ENCODE measurements at places on chromosomes 4 and X. TPM values are rescaled to one million over a fixed set of nuclear protein-coding genes. Genes with fewer than 3 reads are reported as not detected.

The SYTL4 gene
- total RNA-seq, result 3.5 TPM

DNA sequence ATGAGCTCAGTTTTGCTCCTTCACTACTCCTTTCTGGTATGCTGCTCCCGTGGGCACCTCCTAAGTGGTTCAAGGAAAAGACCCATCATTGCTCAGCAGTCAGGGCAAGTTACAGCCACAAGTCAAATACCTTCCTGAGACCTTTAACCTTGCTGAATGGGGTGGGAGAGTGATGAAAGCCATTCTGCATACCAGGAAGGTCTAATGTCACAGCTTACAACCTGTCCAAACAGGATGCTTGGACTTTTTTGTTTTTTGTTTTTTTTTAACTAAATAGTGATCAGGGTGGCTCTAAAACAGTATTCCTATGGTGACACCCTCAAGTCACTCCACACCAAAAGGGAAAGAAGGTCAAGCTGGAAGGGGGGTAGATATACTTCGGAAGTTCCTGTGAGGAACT is 93.1 kb downstream of the GPC3 start:
- no peak for DNase-seq

DNA sequence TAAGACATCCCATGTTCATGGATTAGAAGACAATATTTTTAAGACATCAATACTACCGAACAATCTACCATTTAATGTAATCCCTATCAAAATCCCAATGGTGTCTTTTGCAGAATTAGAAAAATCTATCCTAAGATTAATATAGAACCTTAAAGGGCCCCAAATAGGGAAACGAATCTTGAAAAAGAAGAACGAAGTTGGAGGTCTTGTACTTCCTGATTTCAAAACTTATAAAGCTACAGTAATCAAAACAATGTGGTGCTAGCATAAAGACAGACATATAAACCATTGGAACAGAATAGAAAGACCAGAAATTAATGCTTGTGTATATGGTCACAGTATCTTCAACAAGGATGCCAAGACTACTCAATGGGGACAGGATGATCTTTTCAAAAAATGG is 42.0 kb downstream of the CENPE start:
- DNase-seq, result no peak

- no peak for DNase-seq
These were observed 8.4 kb downstream of the ADH4 start for GRCh38 chr4:99135541-99136162.

DNA sequence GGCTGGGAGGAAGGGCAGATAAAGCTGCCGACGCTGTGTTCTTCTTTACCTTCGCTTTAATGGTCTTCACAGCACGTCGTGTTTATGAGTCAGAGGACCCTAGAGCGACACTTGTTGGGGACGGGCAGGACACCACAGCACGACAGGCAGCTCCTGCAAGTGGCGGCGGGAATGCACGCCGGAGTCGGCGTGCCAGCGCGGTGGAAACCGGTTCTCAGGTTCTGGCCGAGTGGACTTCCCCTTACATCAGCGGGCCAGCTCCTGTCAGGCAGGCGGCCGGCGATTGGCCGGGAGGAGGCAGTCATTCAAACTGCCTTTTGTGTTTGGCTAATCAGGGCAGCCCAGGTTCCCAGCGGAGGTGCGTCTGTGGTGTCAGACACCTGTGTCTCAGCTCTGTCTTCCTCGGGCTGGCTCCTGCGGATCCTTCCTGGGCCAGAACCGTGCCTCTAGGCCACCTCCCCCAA is 150.9 kb downstream of the SHROOM3 start:
- DNase-seq, result peak; percentile 88

DNA sequence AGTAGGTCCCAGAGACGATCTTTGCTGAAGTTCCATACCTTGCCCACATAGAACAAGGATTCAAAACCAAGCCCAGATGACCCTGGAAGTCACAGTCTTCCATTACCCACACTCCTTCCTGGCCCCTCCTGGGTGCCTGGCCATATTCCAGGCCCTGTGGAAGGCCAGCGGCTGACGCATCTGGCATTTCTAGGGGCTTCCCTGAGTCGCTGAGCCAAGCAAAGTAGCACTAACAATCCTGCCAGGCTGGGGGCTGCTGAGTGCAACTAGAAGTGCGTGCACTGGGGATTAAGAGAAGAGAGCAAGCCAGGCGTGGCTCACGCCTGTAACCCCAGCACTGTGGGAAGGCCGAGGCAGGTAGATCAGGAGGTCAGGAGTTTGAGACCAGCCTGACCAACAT is 175.2 kb upstream of the CPEB2 start:
- DNase-seq, result no peak

DNA sequence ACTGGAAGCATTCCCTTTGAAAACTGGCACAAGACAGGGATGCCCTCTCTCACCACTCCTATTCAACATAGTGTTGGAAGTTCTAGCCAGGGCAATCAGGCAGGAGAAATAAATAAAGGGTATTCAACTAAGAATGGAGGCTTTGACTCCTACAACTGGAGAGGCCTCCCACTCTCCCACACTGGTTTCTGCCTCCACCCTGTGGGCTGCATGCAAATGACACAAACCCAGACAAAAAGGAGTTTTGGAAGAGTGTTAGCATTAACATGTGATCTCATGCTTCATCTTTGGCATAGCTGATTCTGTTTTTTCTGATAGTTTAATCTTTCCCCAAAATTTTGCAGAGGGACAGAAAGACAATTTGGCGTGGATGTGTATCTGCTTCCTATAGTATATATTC is 80.8 kb upstream of the IQCM start:
- no peak for DNase-seq

GRCh38 chrX:45323387-45323786 is 122.7 kb upstream of the DIPK2B start:
- DNase-seq, result no peak

GRCh38 chrX:143854006-143854405 is 29.9 kb upstream of the UBE2NL start:
- no peak for DNase-seq

All from cardiac septum (tissue), 1 donor.